ENCODE measurements at places on chromosomes 1 and 21.

DNA sequence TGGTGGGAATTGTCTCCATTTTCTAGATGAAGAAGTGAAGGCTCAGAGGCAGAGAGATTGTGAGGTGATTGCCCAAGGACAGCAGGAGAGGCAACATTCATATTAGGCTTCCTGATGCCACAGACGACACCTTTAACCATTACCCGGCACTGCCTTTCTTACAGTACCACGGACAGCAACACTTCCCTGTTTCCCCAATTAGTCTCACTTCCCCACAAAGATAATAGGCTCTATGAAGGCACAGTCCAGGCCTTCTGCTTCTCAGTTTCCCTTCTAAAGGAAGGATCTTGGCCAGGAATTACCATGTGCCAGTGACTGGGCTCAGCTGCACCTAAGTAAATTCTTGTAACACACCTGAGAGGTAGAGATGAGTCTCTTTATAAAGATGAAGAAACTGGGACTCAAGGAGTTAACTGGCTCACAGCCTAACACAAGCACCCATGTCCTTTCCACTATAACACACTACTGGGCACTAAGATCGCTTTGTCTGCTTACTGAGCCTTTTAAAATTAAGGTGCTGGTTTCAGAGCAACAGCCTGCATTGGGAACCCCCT, 9.6 kb downstream of the IGSF9 start:
- DNase-seq, result no peak

- DNase-seq, result no peak
Measured at GRCh38 chr1:241101622-241102021, 255.4 kb downstream of the RGS7 start.

- peak; percentile 85 for DNase-seq
Measured at GRCh38 chr1:110554871-110555801, 36.2 kb upstream of the KCNA10 start.

DNA sequence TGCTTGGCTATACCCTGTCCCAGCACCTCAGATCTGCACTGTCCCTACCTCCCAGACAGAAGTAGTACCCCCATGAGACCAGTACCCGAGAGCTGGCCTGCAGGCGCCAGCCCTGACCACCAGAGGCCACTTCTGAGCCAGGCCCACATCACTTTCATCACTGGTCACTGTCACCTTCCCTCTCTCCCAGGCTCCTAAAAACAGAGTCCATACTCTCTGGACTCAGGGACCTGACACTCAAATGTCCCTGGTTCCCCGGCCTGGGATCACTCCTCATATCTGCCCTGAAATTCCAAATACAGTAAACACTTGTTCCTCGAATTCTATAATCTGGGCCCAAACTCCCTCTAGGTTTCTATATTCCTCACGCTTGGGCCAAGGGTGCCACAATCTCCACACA, 18.7 kb downstream of the TMEM53 start:
- peak; percentile 72 for DNase-seq

DNA sequence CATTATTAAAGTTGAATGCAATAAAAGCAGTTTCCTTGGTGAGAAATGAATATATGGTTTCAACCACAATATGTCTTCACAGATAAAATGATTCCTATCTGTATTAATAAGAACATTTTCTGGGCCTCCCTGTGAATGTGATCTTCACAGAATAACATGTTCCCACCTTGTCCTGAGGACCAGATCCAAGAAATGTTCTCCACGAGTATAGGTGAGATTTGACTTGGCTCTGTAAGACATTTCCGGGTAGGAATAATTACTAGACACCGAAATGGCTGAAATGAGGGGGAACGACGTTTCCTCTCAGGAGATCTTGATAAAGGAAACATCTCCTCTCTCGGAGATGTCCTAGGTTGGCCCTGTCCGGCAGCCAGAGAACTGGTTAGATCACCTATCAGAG, 61.4 kb downstream of the CLIC6 start:
- DNase-seq, result no peak

GRCh38 chr1:7252411-7253117, 467.3 kb downstream of the CAMTA1 start:
- DNase-seq, result peak; percentile 37

- no peak for DNase-seq
Measured at GRCh38 chr1:193417945-193418744, 231.7 kb upstream of the B3GALT2 start.

- no peak for DNase-seq
Measured at GRCh38 chr1:234933475-234933874, 195.2 kb downstream of the TOMM20 start.

- no peak for DNase-seq
Measured at GRCh38 chr21:46556802-46557201, 48.1 kb downstream of the S100B start.

DNA sequence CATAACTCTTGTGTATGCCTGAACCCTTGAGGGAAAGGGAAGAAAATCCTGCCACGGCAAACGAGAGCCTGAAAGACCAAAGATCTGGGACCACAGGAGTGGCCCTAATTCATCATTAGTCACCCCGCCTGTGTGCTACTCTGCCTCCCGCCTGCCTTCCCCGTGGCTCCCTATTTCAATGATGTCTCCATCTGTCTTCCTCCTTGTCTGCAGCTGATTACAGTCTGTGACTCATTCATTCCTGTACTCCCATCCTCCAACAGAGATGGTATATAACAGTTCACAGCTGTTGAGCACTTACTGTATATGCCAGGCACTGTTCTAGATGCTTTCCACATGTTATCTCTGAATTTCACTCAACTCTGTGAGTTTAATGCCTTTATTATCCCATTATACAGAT, 96.6 kb downstream of the SEC16B start:
- DNase-seq, result peak; percentile 77

DNA sequence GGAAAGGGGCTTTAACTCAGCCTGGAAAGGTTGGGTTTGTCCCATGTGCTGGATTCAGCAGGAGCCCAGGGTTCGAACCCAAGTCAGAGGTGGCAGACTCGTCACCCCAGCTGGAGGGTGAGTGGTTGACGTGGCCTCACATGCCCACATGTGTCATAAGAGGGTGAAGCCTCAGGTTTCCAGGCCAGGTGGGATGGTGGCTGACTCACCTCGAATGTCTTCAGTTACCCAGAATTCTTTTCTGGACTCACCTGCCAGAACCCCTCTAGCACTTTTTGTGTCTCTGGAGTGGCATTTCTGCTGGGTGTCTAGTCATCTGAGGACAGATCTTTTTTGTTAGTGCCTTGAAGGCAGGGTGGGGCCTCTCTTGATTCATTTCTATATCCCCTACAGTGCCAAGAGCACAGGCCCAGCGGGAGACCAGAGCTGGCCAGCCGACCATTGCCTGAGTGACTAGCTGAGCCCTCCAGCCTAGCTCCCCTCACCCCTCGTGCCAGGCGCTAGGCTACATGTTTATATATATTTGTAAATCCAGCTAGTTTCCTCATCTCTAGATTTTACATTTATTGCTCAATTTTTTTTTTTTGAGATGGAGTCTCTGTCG, 28.1 kb downstream of the IL6R start:
- peak; percentile 75 for DNase-seq

GRCh38 chr1:67804710-67805109, 28.6 kb downstream of the GNG12 start:
- no peak for DNase-seq

DNA sequence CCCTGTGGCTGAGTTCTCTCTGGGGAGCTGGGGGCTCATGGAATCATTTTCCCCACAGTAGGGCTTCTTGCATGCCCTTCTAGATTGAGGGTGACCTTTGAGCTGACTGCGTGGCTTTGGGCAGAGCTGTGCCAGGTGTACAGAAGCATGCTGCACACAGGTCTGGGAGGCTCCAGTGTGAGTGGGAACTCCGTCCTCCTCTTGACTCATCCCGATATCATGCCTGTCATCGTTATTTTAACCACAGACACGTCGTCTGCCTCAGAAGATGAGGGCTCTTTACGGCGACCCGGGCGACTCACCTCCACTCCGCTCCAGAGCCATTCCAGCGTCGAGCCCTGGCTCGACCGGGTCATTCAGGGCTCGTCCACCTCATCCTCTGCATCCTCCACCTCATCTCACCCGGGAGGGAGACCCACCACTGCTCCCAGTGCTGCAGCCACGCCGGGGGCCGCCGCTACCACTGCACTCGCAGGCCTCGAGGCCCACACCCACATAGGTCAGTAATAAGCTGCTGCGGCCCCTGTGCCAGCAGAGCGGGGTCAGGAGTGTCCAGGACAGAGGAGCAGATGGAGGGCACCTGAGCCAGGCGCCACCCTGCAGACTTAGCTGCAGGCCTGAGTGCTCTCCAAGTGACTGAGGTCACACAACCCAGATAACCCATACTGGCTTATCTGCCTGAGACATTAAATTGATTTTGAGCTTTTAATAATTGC, 39.8 kb downstream of the DIP2A start:
- peak; percentile 61 for DNase-seq

DNA sequence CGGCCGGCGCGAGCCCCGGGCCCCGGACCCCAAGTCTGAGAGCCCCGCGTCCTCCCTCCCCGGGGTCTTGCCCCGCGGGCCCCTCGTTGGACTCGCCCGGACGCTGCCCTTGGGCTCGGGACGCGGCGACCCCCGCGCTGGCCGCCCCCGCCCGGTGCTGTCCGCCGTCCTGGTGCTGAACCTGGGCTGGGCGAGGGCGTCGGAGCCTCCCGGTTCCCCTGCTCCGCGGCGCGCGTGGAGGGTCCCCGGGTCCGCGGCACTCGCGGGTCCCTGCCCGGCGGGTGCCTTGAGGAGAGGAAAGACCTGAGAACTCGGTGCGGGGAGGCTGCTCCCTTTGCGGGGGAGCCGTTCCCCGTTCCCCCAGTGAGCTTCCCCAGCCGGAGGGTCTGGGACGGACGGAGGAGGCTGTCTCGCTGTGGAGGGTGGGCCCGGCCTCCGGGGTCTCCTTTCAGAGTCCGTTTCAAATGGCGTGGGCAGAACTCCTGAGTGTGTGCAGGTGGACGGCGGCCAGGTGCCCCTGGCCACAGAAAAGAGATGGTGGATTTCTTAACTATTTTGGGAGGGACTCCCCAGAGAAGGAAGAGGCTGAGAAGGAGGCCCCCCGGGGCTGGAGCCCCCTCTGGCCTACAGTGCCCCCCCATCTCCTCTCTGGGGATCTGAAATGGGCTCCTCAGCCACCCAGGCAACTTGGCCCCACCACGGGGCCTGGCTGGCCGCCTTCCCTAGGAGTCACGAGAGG, 595 bp downstream of the GABRD start:
- DNase-seq, result peak; percentile 70

DNA sequence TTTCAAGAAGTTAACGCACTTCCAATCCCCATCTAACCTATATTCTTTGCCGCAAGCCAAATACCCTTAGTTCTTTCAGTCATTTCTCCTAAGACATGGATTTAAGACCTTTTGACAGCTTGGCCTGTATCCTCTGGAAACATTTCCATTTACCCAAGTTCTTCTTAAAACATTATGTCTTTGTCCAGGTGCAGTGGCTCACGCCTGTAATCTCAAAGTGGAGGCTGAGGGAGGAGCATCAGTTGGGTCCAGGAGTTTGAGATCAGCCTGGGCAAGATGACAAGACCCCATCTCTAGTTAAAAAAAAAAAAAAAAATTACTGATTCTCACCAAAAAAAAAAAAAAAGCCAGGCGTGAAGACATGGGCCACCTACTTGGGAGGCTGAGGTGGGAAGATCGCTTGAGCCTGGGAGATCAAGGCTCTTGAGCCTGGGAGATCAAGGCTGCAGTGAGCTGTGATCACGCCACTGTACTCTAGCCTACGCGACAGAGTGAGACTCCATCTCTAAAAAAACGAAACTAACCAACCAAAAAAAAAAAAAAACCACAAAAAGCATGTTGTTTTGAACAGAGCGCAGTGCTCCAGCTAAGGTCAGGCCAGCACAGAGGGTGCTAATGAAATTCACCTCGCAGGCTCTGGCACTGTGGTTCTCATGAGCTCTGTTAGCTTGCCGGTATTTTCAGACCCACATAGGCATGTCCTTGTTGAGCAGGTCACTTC, 36.0 kb downstream of the NUAK2 start:
- DNase-seq, result no peak

- DNase-seq, result no peak
Measured at GRCh38 chr1:62103846-62104245, 90.8 kb upstream of the L1TD1 start.

DNA sequence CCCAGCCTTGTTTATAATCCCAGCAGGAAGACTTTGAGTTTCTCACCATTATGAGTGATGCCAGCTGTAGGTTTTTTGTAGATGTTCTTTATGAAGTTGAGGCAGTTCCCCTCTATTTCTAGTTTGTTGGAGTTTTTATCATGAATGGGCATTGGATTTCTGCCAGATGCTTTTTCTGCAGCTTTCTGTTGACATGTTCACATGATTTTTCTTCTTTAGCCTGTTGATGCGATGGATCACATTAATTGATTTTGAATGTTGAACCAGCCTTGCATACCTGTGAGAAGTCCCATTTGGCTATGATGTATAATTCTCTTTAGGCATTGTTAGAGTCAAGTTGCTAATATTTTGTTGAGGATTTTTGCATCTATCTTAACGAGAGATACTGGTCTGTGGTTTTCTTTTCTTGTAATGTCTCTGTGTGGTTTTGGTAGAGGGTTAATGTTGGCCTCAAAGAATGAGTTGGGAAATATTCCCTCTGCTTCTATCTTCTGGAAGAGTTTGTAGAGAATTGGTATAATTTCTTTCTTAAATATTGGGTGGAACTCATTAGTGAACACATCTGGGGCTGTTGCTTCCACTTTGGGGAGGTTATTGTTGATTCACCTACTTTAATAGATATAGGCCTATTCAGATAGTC, 33.2 kb downstream of the ZBTB40 start:
- DNase-seq, result no peak

DNA sequence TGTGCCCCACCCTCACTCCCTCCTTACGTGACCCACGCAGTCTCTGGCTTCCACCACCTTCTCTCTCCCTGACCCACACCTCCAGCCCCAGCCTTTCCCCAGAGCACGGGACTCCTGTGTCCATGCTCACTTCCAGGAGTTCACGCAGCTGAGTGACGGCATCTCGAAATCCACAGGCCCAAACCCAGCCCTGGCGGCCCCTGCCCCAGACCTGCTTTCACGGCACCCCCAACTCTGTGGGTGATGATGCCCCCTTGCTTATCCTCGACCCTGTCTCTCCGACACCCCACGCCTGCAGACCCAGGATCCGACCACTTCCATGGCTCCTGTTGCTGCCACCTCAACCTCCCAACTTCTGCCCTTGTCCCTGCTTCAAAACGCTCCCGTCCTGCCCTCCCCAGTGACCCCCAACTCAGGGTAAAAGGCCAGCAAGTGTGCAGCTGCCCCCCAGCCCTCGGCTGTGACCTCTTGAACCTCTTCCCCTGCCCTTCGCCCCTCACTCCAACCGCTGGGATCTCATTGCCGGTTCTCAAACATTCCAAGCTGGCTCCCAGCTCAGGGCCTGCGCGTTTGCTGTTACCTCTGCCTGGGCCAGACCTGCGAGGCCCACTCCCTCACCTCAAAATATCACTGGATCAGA, 30.4 kb upstream of the LAPTM5 start:
- DNase-seq, result peak; percentile 47

- no peak for DNase-seq
Measured at GRCh38 chr1:8061673-8062386, 35.7 kb upstream of the ERRFI1 start.

- DNase-seq, result no peak
Measured at GRCh38 chr1:170765279-170765678, 101.3 kb downstream of the PRRX1 start.
